ENCODE measurements at places on chromosomes 1 and 21.
A peak's percentile ranks its signal among the peaks of the same experiment; 100 is the strongest.

- no peak overlapping the region for H3K27ac ChIP-seq
- H3K4me3 ChIP-seq, result no peak overlapping the region
- no peaks in the 10 kb centered on the region for H3K4me1 ChIP-seq
- no peak for DNase-seq
These were observed 18.4 kb upstream of the LRRC3 start for GRCh38 chr21:44436958-44437357.

- DNase-seq, result no peak
- H3K27ac ChIP-seq, result no peak overlapping the region
- H3K27me3 ChIP-seq, result peaks cover 23% of the 10 kb centered on the region
- no peak overlapping the region for H3K4me3 ChIP-seq
These were observed 9.3 kb downstream of the PLA2G2A start for GRCh38 chr1:19969898-19970660.

DNA sequence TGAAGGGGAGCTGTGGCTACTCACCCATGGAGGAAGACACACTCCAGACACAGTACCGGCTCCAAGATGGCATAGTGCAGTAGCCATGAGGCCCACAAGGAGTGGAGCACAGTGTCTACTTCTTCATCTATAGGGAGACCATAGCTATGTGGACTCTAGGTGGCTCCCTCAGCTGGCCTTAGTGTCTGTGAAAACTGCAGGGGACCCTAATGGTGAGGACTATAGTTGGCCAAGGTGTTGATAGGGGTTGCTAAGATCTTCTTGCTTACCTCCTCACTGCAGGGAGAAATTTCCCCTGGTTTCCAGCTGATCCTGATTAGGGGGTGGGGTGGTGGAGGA lies 58.9 kb downstream of the DIPK1A start:
- no peak overlapping the region for H3K27ac ChIP-seq
- peaks cover 58% of the 10 kb centered on the region for H3K36me3 ChIP-seq
- no peaks in the 10 kb centered on the region for H3K27me3 ChIP-seq
- no peak overlapping the region for H3K4me3 ChIP-seq
- DNase-seq, result no peak
- H3K4me1 ChIP-seq, result peaks cover 24% of the 10 kb centered on the region

DNA sequence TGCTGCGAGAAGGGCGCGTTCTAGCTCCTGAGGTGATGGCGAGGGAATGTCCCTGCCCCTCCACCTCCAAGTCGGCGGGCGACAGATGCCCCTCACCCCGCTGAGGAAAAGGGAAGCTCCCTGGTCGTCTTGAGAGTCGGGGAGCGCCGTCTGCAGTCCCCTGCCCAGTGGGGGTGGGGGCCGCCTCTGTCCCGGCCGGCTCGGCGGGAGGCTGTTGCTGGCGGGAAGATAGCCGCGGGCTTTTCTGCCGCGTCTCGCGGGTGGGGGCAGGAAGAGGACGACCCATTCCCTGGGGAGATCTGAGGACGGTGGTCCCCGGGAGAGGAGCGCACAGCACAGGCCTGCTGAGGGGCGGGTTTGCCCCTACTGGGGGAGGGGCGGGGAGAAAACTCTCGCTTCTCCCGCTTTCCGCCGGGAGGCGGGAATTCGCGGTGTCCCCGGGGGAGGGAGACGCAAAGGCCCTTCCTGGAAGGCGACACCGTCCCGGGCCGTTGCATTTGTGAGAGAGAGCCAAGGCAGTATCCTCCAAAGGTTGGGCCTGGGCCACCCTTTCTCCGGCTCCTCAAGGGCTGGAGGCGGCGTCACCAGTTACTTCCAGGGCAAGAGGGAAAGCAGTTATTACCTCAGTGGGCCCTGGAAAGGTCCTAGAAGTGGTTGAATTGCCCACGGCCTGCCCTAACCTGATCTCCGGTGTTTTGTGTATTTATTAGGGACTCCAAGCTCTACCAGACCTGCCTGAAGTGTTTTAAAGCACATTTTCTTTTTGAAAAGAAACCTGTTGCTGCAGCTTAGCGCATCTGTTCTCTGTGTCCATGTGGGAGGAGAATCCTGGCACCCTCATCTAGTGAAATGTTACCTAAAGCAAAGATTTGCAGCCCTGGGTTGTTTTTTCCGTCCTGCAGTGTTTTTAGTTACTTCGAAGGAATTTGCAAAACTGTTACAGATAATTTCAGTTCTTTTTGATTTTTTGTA lies 648 bp downstream of the S100PBP start:
- H3K4me1 ChIP-seq, result peaks cover 47% of the 10 kb centered on the region
- H3K36me3 ChIP-seq, result peaks cover 44% of the 10 kb centered on the region
- peak overlapping the region; percentile 100 for H3K4me3 ChIP-seq
- H3K27ac ChIP-seq, result peak overlapping the region; percentile 100

DNA sequence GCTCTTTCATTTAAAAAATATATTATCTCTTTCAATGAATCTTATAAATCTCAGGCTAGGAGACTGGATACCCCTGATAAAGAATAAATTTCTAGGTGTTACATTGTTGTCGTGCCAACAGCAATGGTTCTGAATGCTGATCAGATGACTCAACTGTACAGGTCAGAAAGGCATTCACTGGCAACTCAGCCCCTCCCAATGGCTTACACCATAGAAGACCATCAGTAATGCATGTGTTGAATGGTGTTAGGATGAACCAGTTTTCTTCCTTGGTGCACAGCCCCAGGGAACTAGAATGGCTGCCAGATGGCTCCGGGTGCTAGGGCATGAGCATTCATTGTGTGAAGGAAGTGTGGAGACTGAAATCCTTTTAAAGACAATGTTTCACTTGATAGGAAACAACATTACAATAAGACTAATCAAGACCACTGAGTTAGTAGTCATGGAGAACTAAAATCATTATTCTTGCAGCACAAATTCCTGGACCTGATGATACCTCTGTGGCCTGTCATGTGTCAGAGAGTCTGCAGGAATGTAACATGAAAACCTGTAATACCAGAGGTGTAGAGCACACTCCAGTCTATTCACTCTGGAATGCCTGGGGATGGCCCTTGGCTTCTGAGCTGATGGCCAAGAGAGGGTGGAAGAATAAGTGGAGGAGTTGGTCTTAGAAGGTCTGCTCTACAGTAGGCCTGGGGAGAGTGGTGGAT lies 187.7 kb upstream of the LMO4 start:
- H3K27me3 ChIP-seq, result peaks cover 10% of the 10 kb centered on the region
- H3K36me3 ChIP-seq, result no peaks in the 10 kb centered on the region
- no peak overlapping the region for H3K27ac ChIP-seq
- no peaks in the 10 kb centered on the region for H3K4me1 ChIP-seq

DNA sequence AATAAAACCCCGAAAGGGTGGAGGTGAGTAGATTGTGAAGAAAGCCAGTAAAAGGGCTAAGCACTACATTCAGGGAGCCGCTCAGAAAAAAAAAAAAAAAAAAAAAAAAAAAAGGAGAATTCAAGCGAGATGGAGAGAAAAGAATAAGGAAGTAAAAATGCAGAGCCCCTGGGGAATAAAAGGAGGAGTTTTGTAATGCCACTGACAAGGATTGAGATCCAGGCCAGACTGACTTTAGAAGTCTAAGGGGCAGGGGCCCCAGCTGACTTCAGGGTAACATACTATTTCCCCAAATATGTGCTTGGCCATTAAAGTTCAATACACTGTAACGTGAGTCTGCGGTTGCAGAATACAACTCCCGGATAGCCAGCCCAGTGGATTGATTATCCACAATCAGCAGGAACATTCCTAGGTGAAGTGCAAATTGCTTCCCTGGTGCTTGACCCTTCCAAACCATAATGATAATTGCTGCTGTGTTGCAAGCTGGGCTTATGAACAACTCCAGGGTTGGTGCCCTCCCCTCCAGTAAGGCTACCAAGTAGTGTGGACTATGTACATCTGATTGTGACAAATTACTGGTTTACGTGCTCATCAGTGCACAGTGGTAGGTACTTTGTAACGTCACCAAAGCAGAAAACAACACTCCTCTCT lies 30.7 kb upstream of the RRP15 start:
- no peak overlapping the region for H3K27ac ChIP-seq
- DNase-seq, result no peak
- peaks cover 15% of the 10 kb centered on the region for H3K27me3 ChIP-seq
- no peak overlapping the region for H3K4me3 ChIP-seq
- no peaks in the 10 kb centered on the region for H3K36me3 ChIP-seq

- DNase-seq, result no peak
- H3K4me1 ChIP-seq, result no peaks in the 10 kb centered on the region
- H3K27me3 ChIP-seq, result no peaks in the 10 kb centered on the region
These were observed 74.7 kb upstream of the POU3F1 start for GRCh38 chr1:38121231-38121680.

DNA sequence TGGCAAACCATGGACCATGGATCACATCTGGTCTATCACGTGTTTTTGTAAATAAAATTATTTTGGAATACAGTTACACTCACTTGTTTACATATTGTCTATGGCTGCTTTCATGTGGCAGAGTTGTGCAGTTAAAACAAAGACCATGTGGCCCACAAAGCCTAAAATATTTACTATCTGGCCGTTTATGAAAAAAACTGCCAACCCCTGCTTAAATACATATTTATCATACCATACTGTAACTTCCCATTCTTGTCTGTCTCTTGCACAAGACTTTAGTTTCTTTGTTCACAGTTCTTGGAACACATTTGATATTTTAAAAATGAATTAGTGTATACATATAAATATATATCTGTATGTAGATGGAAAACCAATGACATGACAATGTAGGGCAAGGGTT lies 141.5 kb downstream of the PAPPA2 start:
- no peaks in the 10 kb centered on the region for H3K27me3 ChIP-seq
- H3K4me1 ChIP-seq, result no peaks in the 10 kb centered on the region
- no peak overlapping the region for H3K4me3 ChIP-seq
- no peaks in the 10 kb centered on the region for H3K36me3 ChIP-seq
- H3K27ac ChIP-seq, result no peak overlapping the region
- no peak for DNase-seq

DNA sequence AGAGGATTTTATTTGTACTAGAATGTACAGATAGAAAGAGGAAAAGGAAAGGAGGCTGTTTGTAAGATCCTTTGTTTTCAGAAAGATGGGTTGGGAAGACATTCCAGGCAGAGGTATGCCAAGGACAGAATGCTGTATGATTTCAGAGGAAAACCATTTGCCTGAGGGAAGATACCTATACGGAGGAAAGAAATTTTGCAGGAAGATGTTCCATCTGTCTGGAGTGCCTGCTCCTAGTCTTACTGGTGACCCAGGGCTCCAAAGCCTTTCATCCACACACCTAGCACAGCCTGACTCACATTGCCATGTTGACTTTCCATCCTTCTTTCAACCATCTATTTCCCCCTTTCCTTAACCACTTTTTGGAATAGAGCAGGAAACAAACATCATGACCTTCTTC lies 18.2 kb downstream of the SAMD13 start:
- peaks cover 6% of the 10 kb centered on the region for H3K36me3 ChIP-seq
- no peak for DNase-seq
- no peaks in the 10 kb centered on the region for H3K27me3 ChIP-seq
- no peak overlapping the region for H3K27ac ChIP-seq
- H3K4me3 ChIP-seq, result no peak overlapping the region

DNA sequence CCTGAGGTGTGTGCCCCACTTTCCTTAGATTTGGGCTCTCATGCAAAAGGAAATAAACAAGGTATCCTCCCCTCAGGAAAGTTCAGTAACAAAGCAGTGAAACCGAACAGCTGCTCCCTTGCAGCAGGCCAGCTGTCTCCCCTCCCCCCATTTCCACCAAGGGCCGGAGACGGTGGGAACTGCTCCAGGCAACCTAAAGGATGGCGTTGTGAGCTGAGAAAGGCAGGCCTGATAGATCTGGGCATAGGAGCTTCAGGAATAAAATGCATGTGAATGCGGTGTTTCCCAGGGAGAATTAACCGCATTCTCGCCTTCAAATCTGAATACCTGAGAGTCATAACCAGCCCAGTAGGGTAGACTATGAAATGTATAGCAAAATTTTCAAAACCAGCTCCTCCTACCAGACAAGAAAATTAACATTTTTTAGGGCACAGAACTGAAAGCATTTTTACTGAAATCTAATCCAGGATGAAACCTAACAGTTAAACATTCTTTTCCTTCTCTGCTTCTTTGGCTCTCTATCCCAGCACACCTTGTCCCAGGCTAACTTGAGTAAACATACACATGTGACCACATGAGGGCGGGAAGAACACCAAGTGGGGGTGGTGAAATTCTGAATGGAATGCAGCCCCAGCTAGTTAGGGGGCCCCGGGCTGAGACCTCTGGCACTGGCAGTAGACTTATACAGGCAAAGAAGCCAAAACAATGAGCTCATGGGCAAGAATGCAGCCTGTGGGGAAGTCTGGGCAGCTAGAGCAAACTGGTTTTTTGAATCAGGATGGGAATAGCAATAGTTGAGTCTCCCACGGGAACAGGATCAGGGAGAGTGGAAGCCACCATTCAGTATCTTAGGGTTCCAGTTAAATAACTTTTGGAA lies 11.5 kb downstream of the MCL1 start:
- peak overlapping the region; percentile 98 for H3K27ac ChIP-seq
- H3K36me3 ChIP-seq, result peaks cover 35% of the 10 kb centered on the region
- H3K4me1 ChIP-seq, result peaks cover 85% of the 10 kb centered on the region
- H3K27me3 ChIP-seq, result no peaks in the 10 kb centered on the region
- peak; percentile 62 for DNase-seq
- peak overlapping the region; percentile 74 for H3K4me3 ChIP-seq

GRCh38 chr21:37032877-37033471 lies 26.5 kb downstream of the RIPPLY3 start:
- H3K4me3 ChIP-seq, result no peak overlapping the region
- peaks cover 1% of the 10 kb centered on the region for H3K4me1 ChIP-seq
- no peaks in the 10 kb centered on the region for H3K36me3 ChIP-seq

DNA sequence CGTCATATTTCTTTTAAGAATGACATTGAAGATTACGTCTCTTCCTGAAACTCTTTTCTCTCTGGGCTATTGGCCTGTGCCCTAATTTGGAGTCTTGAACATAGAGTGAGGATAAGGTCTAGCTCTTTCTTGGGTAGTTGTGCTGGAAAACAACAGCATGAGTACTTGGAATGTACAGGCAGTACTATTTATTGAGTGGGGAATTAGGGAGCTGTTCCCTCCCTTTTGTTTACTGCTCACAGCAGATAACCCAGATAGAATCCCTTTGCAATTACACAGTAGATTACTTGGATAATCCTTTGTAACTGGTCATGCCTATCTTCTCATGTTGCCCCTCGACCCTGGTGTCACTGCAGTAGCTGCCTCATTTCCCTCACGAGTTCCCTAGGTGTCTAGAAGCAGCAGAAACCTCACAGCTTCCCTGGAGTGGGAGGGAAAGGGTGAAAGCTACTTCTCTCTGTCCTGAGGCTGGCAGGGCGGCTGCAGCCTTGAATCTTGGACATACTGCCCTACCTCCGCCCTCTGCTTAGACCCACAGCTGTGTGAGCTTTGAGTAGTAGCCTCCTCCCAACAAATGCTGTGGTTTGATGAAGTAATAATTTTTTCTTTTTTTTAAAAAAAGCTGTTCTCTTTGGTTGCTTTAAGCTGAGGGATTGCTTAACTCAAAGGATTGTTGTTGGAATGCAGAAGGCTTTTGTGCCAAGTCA lies 70.6 kb downstream of the FGGY start:
- H3K27me3 ChIP-seq, result no peaks in the 10 kb centered on the region
- H3K36me3 ChIP-seq, result peaks cover 19% of the 10 kb centered on the region
- H3K27ac ChIP-seq, result no peak overlapping the region
- no peak for DNase-seq
- H3K4me1 ChIP-seq, result no peaks in the 10 kb centered on the region

DNA sequence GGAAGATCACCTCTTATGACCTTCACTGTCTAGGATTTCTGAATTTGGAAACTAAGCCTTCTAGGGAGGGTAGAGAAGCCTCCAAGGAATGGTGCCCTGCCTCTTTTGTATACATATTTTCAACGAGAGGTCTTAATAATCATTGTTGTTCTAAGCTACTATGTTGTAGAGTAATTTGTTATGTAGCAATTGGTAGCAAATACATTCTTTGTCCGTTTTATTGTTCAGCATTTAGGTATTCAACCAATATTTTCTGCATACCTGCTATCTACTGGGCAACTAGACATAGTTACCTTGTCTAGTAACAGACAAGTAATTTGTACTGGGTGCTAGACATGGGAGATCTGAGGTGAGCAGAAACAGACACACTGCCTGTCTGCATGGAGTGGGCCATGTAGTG lies 20.8 kb upstream of the NCF2 start:
- no peaks in the 10 kb centered on the region for H3K4me1 ChIP-seq
- H3K27ac ChIP-seq, result no peak overlapping the region
- DNase-seq, result no peak
- H3K4me3 ChIP-seq, result no peak overlapping the region
- H3K27me3 ChIP-seq, result no peaks in the 10 kb centered on the region

Measured in activated naive CD8-positive, alpha-beta T cell treated with anti-CD3 and anti-CD28 coated beads for 36 hours (primary cell).